ENCODE measurements at places on chromosomes 2 and 18.

DNA sequence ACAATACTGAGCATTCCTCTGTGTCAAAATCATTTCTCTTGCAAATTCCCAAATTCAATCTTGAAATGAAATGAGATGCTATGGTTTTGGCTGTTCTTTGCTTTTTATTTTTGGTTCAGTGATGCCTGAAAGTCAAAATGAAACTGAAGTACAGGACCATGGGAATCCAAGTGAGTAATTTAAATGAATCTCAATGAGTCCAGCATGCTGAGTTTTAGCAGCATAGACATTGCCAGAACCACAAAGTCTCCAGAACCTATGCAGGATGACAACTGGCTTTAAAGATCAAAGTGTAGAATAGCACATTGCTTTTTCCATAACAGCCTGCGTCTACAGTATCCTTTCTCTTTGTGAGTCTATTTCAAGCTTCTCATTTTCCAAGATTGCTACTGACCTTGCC is 1050.7 kb upstream of the PIK3C3 start:
- DNase-seq: no peak

DNA sequence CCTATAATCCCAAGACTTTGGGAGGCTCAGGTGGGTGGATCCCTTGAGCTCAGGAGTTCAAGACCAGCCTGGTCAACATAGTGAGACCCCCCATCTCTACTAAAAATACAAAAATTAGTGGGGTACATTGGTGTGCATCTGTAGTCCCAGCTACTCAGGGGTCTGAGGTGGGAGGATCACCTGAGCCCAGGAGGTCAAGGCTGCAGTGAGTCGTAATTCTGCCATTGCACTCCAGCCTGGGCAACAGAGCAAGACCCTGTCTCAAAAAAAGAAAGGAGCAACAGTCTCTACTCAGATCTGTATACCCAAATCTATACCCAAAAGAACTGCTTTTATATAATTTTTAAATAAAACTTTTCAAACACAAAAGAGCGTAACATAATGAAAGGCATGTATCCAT is 5.5 kb upstream of the HSBP1L1 start:
- DNase-seq: no peak

DNA sequence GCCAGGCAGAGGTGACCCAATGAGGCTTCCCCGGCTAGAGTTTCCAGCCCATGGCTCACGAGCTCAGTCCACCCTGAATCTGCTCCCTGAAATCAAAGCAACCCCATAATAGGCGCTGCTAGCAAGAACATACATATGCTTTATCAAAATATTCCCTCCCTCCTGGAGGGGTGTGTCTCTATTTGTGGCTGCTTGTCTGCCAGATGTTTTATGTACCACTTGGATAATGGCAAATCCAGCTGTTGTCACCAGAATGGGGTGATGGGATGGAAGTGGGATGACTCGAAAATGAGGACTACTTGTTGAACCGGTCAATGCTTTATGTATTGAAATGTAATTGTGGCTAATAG is 152.0 kb downstream of the GALNT14 start:
- no peak for DNase-seq

- no peak for DNase-seq
These were observed 5.9 kb downstream of the TMEM178A start for GRCh38 chr2:39671604-39672003.

DNA sequence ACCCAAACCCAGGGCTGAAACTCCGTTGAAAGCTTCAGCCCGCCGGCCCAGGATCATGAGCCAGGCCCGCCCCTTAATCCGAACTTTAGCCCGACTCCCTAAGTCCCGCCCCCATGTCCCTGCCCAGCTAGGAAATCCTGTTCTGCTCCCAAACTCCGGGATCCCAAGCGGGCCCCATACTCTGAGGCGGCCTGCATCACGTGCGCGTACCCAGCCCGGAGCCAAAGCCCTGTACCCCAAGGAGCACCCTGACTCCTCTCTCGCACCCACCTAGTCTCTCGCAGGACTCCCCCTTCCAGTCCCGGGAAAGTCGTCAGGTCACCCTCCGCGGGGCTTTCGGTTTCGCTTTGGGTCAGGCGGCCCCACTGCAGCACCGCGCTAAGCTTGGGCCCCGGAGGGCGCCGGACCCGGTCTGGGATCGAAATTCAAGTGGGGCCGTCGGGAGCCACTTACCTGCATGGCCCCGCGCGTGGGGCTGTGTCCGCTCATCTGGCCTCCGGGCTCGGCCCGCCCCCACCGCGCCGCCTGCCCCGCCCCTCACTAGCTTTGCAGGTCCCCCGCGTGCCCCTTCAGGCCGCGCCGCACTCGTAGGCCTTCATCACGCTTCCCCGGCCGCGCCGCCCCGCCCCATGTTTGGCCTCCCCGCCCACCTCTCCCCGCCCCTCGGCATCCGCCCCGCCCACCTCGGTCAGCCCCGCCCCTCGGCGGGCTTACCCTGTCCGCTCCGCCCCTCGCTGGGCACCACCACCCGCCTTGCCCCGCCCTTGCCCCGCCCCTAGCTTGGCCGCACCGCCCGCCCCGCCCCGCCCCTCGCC is at the start of gene DNPEP:
Gene DNPEP (minus strand): TSS at position 607 of the 815 bp plus-strand sequence. CDS start 118 bp downstream, at position 489.
- no peak for DNase-seq

- DNase-seq: no peak
These were observed 140.5 kb downstream of the TPGS2 start for GRCh38 chr18:36688020-36688965.

DNA sequence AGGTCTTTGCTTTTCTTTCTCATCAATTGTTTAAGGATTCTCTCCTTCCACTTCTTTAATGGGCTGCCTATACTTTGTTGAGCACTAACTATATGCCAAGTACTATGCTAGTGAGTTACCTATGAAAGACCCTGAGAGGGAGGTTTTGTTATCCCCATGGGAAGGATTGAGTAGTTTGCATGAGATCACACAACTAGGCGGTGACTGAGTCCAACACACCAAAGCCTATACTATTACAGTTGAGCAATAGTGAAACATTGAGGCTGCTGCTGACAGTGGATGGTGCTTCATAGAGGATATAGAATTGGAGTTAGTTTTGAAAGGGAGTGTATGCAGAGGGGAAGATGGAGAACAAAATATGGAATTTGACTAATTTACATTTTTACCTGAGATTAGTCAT is 15.8 kb downstream of the NABP1 start:
- DNase-seq: no peak

Measured in NCI-H1417 treated with DMSO at 0.1 percent for 48 hours (cell line).